ENCODE measurements at places on chromosomes 6 and 20.

- DNase-seq: no peak
Measured at GRCh38 chr6:108732091-108732870, 115.9 kb upstream of the ARMC2 start.

DNA sequence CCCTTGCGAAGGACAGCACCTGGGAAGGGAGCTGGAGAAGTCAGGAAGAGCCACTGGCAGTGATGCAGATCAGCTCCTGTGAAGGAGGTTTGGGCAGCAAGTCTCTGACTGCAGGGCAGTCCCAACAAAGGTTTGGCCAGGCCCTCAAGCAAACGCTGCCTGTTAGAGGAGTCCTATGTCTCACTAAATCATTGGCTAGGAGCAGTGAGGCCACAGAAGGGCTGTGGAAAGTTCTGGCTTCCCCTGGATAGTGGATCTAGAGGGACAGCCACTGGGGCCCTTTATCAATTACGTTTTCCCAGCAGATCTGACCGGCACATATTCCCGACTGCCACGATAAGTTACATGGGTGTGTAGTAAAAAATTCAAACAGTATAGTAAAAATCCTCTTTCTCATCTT, 2.5 kb downstream of the TTPAL start:
- DNase-seq: no peak

GRCh38 chr20:60700728-60701127, 551.3 kb upstream of the CDH4 start:
- no peak for DNase-seq

DNA sequence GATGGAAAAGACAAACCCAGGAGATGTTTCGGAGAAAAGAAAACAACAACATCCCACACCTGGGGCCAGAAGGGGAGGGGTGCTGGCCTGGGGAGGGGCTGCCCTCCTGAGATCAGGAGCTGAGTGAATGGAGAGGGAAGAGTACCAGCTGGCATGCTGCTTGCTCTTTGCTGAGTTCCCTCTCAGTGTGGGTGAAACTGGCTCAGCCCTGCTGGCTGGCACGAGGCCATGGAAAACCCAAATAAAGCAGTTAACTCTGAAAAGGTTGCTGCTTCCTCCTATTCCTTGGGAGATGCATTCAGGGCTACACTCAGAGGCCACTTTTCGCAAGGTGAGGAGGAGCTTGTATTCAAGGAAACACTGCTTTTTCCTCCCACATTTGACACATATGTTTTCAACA, 8.0 kb upstream of the KCNK16 start:
- DNase-seq: no peak

DNA sequence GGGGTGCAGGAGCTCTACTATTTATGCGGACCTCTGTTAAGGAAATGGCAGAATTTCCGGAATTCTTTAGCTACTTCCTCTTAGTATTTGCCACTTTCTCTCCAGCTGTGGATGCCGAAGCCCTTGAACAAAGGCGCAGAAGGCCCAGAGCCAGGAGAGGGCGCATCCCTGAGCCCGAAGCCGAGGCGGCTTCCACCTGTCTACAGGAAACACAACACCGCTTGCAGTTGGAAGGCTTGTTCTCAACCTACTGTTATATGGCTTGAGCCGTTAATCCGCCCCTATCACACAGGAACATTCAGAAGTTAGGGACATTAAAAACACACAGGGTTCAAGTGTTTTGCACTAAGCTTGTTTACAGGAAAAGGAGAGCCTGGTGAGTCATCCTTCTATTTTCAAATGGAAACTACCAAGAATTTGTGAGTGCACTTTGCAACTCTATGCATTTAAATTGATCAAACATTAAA, 417.1 kb downstream of the BCKDHB start:
- DNase-seq: no peak

DNA sequence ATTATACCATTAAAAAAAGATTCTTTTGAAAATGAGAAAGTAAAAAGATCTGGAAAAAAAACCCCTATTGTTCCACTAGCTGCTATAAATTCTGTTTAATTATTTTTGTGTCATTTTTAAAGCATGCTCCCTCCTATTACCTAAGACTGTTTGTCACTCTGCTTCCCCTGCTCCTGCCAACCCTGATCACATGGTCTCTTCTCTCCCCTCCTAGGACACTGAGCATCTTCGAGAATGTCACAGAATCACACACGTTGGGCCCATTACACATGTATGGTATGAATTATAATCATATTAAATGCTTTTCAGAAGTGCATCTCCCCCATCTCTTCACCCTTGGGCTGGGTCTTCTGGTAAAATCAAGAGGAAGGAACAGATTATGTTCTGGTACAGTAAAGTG, 6.2 kb downstream of the SNAP91 start:
- no peak for DNase-seq

GRCh38 chr6:160293844-160294243, 35.2 kb upstream of the SLC22A2 start:
- DNase-seq: no peak

All from sigmoid colon (tissue), 7 donors.